ENCODE measurements at places on chromosomes 1 and 21.

GRCh38 chr21:45636951-45637646 lies 6.4 kb upstream of the PCBP3 start:
- DNase-seq, result no peak

DNA sequence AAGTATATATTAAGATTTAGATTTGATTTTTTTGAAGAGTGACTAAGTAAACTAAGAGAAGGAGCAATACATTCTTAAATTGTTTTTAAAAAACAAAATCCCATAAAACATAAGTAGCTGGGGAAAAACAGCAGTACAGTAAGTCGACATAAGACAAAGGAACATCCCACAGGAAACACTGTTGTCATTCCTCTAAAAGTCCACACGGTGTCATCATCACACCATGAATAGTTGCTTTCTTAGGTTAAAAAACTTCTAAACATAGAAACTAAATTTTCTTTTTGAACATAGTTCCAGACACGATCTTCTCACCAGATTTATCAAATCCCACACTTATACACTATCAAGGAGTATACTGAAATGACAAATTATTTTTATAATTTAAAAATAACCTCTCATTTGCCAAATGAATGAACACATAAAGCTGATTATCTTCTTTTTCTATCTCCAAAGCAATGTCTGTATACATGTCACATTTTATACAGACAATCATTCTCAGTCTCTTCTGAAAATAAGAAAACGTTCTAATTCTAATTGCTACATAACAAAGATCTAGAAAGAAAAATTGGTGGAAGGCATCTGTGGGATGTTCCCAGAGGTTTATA lies 15.8 kb downstream of the ODF2L start:
- DNase-seq, result peak; percentile 77

DNA sequence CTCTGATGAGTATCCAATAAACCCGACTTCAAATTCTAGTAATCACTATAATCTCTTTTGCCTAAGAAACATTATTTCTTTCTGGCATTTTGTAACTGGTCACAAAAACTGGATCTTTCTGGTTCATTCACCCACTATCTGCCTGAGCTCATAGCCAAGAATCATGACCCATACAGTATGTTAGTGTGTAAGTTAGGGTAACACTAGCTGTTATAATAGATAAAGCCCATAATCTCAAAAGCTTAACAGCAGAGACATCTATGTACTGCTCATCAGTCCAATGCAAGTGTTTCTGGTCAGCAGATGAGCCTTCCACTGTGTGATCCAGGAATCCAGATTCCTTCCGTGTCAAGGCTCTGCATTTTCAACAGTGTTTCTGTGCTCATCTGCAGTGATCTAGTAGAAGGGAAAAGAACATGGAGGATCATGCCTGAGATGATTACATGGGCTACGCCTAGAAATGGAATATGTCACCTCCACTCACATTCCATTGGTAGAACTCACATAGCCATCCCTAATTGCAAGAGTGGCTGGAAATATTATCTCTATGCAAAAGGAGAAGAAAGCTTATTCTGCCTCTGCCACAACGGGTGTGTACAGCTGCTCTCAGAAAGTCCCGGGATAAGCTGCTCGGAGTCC lies 27.7 kb downstream of the RRAGC start:
- DNase-seq, result no peak

DNA sequence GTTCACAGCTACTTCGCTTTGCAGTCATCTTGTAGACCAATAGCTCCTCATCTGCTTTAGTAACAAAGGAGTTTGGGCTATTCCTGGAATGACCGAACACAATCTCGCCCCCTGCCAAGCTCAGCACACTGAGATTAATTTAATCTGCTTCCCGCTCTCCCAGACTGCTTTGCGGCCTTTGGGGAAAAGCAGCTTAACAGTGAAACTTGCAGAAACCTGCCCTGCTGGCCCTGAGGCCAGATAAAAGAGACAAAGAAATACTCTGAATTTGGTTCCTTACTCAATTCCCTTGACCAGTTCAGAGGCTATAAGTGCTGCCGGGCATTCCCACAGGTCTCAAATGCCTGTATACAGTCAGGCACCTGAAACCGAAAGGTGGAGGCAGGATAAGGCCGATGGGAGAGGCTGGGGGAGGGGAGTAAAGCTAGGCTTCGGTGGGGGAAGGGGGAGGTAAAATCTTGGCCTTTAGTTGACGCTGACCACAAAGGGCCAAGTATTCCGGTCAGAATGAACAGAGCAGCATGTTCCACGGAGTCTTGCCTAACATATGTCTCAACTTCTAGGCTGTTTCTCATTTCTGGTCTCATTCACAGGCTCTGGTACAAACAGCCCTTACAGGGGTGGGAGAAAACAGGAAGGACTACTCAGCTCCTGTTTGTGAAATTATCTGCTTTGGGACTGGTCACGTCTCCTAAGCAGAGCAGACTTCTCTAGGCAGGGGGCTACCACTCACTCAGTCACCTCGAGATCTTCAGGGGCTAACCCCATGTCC lies 17.7 kb upstream of the A3GALT2 start:
- DNase-seq, result peak; percentile 95

- no peak for DNase-seq
These were observed 22.0 kb downstream of the KIAA0319L start for GRCh38 chr1:35535243-35535642.

- DNase-seq, result peak; percentile 33
These were observed 30.8 kb upstream of the PLCH2 start for GRCh38 chr1:2445162-2445822.

DNA sequence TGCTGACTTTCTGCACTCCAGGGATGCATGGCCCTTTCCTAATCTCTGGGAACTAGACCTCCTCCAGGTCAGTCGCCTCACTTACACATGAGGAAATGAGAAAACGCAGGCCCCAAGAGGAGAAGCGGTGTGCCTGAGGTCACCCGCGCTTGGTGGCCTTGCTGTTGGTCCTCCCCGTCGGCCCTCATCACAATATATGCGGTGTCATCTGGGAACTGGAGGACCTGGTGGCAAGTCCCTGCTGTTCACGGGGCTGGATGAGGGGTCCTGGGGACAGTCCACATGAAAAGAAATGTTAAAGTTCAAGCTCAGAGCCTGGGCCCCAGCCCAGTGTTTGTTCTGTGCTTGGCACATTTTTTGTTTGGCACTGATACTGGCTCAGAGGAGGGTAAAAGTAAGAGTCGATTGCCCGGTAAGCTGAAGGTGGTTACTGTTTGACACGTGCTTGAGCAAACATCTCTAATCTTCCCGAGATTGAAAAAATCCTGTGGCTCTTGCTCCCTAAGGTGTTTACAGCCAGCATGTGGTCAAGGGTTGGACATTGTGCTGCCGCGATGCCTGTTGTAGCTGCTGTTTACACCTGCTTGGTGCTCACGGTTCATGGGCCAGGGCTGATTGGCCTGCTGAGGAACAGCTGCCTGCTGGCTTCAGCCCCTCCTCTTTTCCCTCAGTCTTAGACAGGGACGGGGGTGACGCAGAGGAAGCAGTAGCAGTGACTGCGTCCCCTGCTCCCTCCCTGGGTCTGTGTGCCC lies 5.2 kb downstream of the COQ8A start:
- peak; percentile 30 for DNase-seq

- no peak for DNase-seq
These were observed 25.8 kb downstream of the PIGP start for GRCh38 chr21:37047079-37047478.

GRCh38 chr1:29916656-29917369 lies 680.5 kb downstream of the PTPRU start:
- no peak for DNase-seq

GRCh38 chr1:26094677-26095383 lies 16.8 kb upstream of the PDIK1L start:
- peak; percentile 47 for DNase-seq

DNA sequence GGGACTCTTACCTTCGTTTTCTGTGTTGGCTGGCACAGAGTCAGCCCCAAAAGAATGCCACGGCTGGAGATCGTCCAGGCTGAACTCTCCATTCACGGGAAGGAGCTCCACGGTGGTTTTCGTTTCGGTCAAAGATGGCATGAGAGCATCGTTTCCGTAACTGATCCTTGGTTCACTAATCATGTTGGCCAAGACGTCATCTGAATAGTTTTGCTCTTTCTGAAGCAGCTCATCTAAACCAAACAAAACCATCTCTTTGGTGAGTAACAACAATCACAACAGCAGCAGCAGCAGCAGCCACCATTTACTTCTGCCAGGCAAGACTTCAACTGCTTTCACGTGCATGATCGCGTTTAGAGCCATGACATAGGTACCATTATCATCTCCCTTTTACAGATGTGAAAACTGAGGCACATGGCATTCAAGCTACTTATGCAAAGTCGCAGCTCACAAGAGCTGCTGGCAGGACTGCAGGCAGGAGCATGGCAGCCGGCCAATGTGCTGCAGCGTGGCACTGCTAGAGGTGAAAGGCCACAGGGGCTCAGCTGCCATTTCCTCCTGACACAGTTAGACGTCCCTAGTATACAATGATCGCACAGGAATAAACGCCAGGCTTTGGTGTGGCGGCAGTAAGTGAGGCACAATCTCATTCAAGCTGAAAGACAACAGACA lies 177.1 kb downstream of the GABPA start:
- no peak for DNase-seq

DNA sequence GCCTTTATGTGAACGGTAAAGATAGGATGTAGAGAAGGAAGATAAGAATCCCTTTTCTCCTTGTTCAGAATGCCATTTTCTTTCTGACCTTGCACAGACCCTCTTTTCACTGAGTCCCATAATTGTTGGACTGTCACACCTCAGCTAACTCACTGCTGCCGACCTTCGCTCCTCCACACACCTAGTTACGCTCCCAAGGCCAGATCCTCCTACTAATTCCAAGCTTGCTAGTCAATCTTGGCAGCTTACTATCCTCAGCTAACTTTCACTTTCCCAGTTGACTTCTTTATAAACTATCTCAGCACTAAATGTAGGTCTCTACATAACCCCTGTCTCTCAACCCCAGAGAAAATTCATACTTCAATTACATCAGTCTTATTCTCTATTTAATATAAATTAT lies 471.8 kb upstream of the PRMT6 start:
- DNase-seq, result no peak

GRCh38 chr1:206470692-206471414 lies 577 bp downstream of the IKBKE start:
- no peak for DNase-seq

DNA sequence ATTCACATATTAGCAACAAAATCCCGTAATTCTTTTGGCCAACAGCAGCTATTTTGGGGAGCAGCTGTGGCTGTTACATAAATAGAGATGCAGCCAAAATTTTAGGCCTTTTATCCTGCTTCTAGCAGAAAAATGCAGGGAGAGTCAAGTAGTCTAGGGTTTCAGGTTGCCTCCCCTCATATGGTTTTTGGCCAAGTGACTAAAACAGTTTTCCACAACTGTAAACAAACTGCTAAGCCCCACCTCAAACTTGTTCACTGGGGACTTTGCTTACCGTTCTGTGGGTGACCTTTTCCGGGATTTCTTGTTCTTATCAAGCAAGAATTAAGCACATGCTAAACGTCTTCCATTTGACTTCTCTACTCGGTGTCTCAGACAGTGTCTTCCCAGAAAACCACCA lies 133.4 kb downstream of the EDEM3 start:
- no peak for DNase-seq

DNA sequence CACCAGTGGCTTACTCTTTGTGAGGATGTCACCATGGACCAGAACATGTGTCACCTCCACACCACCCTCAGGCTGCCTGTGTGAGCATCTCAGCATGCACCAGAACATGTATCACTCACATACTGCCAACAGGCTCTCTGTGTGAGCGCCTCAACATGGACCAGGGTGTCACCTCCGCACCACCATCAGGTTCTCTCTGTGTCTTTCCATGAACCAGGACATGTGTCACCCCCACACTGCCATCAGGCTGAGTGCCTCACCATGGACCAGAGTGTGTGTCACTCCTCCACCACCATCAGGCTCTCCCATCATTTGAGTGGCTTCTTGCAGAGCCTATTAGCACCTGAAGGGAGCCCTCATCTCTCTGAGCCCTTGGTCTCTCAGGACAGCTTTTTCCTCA lies 125.2 kb downstream of the ZNF648 start:
- no peak for DNase-seq

- DNase-seq, result no peak
These were observed 79.2 kb downstream of the RIPK4 start for GRCh38 chr21:41687633-41688032.

DNA sequence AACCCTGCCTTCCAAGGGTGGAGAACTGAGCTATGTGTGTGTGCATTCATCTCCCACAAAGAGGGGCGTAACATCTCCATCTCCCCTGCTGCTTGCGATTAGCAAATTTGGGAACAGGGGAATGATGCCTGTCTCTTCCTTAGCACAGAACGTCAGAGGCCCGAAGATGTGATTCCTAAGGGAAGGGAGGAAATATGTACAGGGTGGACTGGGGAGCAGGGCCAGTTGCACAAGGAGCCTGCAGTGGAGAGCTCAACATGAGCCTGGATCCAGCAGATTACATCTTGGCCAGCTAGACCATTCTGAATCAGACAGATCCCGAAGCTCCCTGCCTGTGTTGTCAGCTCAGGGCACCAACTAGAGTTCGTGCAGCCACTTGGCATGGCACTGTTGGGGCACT lies 118.1 kb downstream of the NGF start:
- no peak for DNase-seq

DNA sequence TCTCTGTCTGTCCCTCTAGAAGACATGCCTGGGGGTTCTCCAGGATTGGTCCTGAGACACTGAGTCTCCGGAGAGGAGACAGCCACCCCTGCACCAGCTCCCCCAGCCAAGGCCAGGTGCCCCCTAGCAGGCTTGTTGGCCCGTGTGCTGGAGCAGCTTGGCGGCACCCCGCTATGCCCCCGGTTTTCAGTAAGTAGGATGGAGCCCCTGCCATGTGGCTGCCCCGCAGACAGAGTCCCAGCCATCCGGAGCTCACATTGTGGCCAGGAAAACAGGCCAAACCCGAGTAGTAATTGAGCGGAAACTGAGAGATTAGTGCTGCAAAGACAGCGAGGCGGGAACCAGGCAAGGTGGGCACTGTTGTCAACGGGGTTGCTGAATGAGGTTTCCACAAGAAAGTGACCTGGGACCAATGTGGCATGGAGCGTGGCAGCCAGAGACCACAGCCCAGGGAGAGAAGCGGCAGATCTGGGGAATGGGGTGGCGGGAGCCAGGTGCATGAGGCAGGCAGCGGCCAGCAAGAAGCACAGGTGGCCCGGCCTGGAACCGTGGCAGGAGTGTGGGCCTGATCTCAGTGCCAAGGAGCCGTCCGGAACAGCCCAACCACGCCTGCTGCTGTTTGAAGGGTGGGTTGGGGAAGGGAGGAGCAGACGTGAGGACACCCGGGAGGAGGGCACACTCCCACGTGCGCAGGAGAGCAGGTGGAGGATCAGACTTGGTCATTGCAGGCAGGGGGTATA lies 137.4 kb upstream of the VAMP3 start:
- no peak for DNase-seq

GRCh38 chr1:221663321-221663720 lies 78.6 kb downstream of the DUSP10 start:
- DNase-seq, result no peak

DNA sequence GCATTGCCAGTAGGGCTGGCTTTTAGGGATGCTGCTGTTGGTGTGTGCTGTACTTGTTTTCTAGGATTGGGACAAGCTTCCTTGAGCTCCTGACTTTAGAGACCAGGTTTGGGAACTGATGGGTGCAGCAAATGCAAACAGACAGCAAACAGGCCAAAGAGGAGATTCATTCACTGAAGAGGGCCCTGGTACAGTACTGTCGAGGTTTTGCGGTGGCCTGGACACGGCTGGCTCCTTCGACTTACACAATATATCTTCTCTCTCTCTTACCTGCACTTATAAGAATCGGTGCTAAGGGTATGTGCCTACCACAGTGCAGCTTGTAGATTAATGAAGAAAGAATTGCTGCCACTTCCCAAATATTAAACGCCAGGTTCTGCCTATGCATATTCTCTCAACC lies 44.6 kb downstream of the ATP1A1 start:
- peak; percentile 31 for DNase-seq

GRCh38 chr1:184049291-184049690 lies 2.2 kb upstream of the TSEN15 start:
- DNase-seq, result no peak

- DNase-seq, result no peak
These were observed 9.7 kb downstream of the TLR5 start for GRCh38 chr1:223133306-223133823.
